ENCODE measurements at places on chromosomes 13 and 19.

- no peak for DNase-seq
Measured at GRCh38 chr13:87821512-87821911, 150.3 kb downstream of the SLITRK5 start.

GRCh38 chr13:87779426-87779825 lies 108.3 kb downstream of the SLITRK5 start:
- no peak for DNase-seq

DNA sequence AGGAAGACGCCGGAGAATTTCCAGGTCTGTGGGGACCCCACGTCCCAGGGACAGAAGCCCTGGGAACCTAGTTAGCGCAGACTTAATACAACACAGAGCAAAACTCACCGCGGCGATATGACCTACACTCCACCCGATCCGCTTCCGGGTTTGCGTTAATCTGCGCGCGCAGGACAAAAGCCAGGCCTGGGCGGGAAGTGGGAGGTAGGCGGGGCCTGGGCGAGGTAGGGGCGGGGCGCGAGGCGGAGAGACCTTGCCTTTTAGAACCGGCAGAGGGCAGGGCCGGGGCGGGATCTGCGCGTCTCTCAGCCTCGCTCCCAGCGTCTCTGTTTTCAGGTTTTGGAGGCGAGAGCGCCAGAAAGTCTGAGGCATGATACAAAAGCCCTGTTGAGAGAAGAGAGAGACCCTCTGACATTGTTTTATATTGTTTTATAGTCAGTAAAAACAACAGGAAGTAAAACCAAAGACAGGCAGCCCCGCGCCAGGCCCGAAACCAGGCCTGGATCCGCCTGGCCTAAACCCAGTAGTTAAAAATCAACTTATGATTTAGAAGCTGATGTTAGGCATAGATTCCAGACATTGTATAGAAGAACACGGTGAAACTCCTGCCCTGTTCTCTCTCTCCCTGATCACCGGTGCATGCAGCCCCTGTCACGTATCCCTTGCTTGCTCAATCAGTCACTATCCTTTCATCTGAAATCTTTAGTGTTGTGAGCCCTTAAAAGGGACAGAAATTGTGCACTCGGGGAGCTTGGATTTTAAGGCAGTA lies at the start of gene ZNF611:
Gene ZNF611, minus strand, starts transcription at position 152 of the 769 bp plus-strand sequence. CDS start 19,150 bp downstream, outside the sequence.
- peak; percentile 69 for DNase-seq

- no peak for DNase-seq
Measured at GRCh38 chr19:8321986-8322637, 816 bp downstream of the RPS28 start.

GRCh38 chr13:97977982-97978381 lies 24.5 kb downstream of the IPO5 start:
- no peak for DNase-seq

GRCh38 chr19:10858204-10858828 lies 10.1 kb downstream of the C19orf38 start:
- DNase-seq, result no peak

DNA sequence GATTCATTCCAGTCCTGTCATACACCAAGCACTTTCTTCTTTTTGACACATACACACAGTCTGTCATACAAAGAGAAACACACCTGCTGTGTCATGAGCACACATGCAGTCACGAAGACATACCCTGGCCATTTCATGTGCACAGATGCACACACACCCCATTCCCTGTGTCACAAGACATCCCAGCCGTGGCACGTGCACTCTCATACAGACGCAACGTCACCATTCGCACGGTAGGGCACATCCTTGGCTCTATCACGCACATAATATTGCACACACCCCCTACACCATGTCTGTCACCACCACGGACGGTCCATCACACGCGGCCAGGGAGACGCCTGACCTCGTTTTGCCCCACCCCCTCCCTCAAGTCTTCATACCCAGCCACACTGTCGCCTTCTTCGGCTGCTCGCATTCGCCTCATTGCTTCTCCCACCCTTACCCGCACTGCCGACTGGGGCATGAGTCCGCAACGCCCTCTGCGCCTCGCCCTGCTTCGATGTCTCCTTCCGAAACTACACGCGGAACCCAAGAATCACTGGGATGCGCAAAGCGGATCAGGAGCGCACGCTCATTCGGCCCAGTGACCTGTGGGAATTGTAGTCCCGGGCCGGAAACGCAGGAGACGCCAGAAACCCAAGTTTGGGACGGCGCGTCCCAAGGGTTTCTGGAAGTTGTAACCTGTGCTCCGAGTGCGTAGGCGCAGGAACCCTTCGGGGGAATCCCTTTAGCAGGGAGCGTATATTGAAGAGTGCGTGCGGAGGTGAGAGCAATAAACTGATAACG lies 6.8 kb upstream of the ZNF283 start:
- no peak for DNase-seq

DNA sequence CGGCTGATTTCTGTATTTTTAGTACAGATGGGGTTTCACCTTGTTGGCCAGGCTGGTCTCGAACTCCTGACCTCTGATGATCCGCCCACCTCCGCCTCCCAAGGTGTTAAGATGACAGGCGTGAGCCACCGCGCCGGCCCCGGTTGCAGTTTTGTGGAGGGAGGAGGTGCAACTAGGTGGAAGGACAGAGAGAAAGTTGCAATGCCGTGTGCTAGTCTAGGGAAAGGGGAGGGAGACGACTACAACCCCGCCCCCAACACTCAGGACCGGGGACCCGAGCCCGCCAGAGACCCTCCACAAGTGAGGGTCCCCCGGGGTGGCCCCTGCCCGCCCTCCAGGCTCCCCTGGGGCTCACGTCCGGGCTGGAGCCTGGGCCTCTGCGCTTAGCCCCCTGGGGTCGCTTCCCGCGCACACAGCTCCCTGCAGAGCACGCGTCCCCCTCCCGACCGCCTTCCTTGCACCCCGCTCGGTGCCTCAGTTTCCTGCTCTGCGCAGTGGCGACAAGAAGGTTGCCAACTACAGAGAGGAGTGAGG lies 1.2 kb upstream of the ARID3A start:
- DNase-seq, result no peak

- DNase-seq, result no peak
Measured at GRCh38 chr19:32498648-32499200, 82.3 kb upstream of the PDCD5 start.

DNA sequence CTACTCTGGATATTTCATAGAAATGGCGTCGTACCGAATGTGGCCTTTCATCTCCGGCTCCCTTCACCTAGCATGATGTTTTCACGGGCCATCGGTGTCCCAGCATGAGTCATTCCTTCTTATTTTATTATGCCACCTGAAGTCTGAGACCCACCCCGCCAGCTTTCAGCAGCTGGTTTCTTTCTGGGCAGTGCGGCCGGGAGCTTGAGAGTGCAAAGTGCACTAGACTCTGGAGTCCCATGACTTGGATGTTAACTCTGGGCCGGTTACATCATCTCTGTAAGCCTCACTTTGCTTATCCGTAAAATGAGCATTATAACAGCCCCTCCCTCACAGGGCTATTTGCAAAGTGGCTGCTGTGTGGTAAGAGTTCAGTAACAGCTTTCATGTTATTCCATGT lies 5.8 kb upstream of the KMT5C start:
- no peak for DNase-seq

DNA sequence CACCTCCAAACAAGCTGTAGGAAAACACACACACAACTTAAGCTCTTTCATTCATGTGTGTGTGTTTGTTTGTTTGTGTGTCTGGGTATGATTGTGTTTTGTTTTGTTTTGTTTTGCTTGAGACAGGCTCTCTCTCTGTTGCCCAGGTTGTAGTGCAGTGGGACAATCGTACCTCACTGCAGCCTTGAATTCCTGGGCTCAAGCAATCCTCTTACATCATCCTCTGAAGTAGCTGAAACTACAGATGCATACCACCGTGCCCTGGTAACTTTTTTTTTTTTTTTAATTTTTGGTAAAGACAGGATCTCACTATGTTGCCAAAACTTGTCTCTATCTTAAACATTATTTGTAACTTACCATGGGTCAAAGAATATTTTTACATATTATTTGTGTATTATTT lies 431.7 kb downstream of the SLITRK1 start:
- no peak for DNase-seq

DNA sequence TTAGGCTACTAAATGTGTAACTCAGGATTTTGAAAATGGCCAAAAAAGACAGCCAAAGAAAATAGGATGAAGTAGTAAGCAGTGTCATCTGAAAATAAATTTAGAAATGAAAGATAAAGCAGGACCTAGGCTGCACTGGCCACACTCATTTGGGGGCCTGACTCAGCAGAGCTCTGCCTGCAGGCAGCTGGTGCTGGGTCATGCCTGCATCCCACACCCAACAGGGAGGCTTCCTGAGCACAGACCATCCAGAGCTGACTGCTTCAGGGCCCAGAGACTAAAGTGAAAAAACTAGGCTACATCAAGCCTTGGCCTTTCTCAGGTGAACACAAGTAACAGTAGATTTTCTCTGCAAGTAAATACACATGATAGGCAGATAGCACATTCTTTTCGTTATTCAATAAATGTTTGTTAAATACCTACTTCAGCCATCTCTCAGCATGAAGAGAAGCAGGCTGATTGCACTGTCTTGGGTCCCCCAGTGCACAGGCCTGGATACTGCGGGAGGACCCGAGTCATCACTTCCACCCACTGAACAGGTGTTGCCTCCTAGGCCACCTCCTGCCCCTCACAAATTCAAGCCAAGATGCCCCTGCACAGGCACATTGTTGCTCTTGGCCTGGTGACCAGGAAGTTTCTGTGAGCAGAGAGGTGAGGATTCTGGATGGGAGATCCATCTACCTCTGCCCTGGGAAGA lies 284.0 kb downstream of the OXGR1 start:
- no peak for DNase-seq

GRCh38 chr13:80199585-80200292 lies 141.2 kb downstream of the SPRY2 start:
- DNase-seq, result no peak

DNA sequence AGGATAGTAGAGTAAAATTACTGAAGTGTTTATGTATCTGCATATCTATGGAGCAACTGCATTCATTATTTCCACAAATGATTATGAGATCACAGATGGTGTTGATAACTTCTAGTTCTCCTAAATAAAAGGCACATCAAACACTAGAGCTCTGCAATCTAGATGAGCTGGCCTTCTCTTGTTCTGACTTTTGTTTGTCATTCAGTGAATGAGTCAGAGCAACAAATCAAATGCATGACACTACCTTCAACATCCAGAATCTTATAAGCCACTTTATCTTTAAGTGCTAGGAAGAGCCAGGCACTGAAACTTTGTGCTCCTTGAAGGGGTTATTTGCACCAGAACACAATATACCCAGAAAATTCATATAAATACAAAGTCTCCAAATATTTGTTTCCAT lies 456.0 kb downstream of the PCDH17 start:
- no peak for DNase-seq

DNA sequence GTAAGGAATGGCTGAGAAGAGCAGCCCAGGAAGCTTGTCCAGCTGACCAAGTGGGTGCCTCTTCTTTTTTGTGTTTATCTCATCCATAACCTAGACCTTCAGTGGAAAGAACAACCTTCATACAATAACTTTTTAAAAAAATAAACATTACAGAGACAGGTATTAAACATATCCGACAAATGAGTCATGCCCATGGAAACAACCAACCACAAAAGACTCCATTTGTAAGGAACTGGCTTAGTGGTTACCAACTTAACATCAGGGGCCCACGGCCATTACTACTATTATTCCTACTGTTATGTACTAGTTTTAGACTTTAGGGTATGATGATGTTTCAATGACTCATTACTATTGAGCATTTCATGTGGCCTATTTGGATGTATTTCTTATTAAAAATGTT lies 191.7 kb upstream of the SERP2 start:
- DNase-seq, result no peak

GRCh38 chr19:49272204-49272603 lies 52.8 kb downstream of the SLC6A16 start:
- DNase-seq, result peak; percentile 8

- DNase-seq, result no peak
Measured at GRCh38 chr19:56088497-56089215, 32.4 kb downstream of the ZNF787 start.

GRCh38 chr13:43569658-43570057 lies 217.1 kb downstream of the ENOX1 start:
- no peak for DNase-seq

- DNase-seq, result no peak
Measured at GRCh38 chr19:58229255-58229639, 533 bp downstream of the ZNF544 start.

GRCh38 chr13:106850973-106851650 lies 283.2 kb upstream of the ARGLU1 start:
- no peak for DNase-seq

DNA sequence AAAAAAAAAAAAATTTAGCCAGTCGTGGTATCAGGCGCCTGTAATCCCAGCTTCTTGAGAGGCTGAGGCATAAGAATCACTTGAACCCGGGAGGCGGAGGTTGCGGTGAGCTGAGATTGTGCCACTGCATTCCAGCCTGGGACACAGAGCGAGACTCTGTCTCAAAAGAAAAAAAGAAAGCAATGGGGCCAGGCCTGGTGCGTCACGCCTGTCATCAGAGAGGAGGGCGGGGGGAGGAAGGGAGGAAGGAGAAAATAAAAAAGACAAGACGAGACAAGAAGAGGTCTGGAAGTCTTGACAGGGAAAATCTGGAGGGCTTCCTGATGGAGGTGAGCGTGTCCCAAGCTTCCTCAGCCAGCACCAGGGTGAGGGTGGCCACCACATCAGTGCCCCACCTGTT lies 54.9 kb upstream of the PTPRS start:
- no peak for DNase-seq

DNA sequence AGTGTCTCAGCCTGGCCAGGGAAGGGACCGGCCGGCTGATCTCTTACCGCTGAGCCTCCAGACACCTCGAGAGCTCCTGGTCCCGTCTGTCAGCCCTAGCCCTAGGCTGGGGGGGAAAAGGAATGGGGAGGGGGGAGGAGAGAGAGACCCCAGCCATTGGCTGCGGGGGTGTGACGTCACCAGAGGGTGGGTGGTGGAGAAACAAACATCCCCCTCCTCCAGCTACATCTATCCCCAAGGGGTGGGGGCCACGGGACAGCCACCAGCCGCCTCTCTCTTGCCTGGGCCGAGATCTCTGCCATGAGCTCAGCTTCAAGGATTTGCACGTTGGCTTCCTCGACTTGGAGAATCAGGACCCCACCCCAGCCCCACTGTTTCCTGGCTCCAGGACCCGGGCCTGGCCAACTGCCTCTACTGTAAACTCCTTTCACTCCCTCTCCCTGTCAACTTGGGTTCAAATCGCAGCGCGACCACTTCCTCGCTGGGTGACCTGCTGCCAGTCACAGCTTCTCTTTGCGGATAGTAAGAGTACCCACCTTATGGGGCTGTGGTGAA lies at the start of gene PRX:
Gene PRX, minus strand, starts transcription at position 88 of the 555 bp plus-strand sequence. CDS start 5,446 bp downstream, outside the sequence.
- no peak for DNase-seq

DNA sequence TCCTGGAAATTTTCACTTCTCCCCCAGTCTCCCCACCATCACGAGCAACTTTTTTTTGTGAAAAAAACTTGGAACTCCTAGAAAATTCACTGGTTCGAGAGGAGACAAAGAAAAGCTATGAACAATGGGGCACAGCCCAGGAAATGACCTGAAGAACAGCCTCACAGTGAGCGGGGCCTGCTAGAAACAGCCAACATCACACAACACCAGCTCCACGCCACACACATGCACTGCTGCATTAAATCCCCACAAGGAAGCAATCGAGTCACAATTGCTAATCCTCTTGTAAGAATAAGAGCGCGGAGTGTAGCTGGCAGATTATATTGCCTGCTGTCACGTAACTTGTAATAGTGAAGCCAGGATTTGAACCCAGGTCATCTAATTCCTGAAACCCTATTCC lies 48.8 kb downstream of the SLC7A1 start:
- no peak for DNase-seq
